ELR (cell line): ENCODE measurements at places on chromosomes 2 and 18.

DNA sequence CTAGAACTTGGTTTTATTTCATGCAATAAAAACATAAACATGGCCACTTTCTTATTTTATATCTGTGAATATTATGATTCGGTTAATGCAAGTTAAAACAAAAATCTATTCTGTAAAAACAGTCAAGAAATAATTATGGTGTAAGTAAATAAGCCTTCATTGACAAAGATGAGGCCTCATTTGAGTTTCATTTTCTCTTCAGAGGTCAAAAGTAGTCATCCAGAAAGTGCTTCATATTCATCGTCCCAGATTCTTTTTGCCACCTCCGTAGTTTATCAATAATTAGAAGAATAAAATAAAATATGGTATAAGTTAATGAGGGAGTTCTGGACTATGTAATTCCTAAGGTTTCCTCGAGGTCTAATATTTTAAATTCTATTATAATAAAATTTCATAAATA is 19.4 kb upstream of the HNRNPA3 start:
- no peak for DNase-seq

- DNase-seq, result peak; percentile 91
Observed at GRCh38 chr2:120539937-120540718, 194.2 kb downstream of the INHBB start.

GRCh38 chr2:109001201-109001600 is 12.2 kb upstream of the EDAR start:
- DNase-seq, result no peak

DNA sequence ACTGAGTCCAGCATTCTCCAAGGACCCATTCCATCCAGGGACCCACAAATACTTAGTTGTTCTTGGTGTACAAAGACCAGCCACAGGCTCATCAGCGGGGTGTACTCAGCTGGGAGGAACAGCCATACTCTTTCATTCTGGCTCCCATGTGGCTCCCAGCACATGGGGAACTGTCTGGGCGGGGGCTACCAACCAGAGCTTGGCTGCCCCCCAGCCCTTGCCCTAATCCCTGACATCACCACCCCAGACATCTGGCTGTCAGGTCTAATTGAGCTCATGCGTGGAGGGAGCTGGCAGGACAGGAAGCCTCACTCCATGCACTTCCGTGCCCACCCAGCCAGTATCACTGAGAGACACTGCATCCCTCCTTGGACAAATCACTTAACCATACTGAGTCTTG is 283.6 kb downstream of the DYSF start:
- DNase-seq, result no peak

- peak; percentile 46 for DNase-seq
Observed at GRCh38 chr2:40436093-40436475, 15.8 kb downstream of the SLC8A1 start.

GRCh38 chr2:212941361-212941760 is 210.1 kb downstream of the IKZF2 start:
- no peak for DNase-seq

DNA sequence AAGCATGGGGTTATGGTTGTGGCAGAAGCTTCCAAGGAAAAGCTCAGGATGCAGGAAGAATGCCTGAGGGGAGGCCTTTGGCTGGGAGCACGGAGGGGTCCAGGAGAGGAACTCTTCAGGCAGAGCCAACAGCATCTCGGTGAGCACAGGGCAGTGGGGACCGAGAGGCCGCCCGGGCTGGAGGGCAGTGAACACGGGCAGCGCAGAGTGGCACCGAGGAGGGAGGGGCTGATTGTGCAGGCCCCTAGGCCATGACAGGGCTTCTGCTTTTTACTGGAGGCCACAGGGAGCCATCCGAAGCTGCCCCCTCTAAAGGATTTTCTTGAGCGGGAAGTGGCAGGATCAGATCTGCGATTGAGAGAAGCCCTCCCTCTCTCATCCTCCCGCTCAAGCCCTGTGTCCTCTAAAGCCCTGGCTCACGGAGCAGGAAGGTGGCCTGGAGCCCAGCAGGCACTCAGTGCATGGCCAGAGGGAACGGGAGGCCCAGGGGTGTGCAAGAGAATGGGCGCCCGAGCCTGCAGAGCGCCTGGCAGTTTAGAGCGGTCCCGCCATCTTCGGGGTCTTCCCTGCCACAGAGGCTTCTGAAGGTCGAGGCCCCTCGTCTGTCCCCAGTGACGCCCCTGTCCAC is 110.0 kb upstream of the STON1 start:
- no peak for DNase-seq

DNA sequence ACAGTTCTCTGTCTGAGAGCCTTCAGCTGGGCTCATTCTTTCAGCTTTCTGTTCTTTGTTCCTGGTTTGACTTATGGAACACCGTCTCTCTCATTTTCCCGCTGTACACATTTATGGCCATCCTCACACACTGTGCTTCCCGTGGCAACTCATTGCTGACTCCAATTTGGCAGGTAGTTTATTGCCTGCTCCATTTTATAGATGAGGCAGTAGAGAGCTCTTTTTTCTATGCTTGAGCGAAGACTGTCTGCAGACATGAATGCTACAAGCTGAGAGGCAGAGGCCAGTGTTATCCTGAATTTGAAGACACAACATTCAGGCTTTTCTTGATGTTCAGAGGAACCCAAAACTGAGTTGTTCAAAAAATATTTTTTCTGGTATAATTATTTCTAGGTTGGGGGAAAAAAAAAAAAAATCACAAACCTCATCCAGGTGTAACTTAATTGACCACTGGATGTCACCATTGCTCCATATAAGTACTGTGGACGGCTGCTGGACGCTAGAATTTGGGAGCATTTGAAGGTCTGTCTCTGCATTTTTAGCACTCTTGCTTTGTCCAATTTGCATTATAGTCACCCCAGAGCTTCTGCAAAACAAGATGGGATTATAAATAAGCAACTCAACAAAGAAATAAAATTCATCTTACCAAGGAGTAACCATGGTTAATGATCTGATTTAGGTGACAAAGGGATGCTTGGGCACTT is 83.5 kb downstream of the HRH4 start:
- DNase-seq, result peak; percentile 36

DNA sequence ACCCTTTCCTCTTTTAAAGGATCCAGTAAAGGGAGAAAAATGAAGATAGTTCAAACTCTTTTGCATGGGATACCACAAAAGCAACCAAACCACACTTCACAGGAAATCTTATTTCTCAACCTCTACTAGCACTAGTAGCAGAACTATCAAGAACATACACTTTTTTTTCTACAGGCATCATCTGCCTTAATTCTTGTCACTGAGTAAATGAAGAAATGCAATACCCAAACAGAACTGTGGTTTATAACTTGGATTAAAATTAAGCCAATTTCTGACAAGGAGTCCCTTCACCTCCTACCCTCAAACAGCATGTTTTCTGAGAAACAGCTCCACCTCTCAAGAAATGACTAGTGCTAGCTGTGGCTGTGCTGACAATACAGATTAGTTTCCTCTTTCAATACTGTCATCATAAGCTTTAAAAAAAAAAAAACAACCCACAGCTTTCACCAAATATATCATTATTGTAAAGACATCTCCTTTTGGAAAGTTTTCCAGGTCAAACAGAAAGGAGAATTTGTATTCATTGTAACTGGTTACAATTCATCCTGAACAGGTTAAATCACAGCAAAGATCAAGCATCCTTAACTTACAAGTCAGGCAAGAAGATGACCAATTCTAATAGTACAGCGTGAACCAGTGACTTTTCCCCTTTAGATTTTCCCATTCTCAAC is 44.4 kb downstream of the PTPN2 start:
- DNase-seq, result peak; percentile 43

- DNase-seq, result no peak
Observed at GRCh38 chr2:634636-635388, 42.4 kb downstream of the TMEM18 start.

DNA sequence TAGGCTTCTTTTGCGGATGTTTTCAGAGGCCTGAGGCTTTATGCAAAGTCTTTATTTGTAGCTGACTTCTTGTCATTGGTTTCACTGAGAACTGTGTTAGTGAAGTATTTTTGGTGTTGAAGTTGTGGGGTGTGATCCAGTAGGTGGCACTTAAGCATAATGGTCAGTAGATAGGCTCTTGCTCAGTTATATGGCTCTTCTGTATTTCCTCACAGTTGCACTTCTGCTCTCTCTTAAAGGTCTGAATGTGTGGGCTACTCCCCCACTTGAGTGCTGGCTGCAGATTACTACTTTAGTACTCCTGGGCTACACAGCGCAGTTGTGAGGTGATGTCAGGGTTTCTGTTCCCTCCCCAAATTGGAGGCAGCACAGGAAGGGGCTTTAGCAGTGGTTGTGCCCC is 133.8 kb upstream of the SCN7A start:
- no peak for DNase-seq

GRCh38 chr2:55786280-55786679 is 92.6 kb upstream of the PNPT1 start:
- DNase-seq, result no peak

DNA sequence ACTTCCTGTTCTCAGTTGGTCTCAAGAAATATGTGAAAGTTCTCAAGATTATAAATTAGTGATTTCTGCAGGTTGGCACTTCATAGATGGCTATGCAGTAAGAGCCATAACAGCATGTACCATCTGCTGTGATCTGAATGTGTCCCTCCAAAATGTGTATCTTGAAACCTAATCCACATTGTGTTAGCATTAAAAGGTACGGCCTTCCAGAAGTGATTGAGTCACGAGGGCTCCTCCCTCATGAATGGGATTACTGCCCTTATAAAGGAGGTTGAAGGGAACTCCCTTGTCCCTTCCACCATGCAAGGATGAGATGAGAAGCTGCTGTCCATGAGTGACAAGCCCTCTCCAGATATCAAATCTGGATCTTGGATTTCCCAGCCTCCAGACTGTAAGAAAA is 45.0 kb downstream of the METTL4 start:
- DNase-seq, result no peak

DNA sequence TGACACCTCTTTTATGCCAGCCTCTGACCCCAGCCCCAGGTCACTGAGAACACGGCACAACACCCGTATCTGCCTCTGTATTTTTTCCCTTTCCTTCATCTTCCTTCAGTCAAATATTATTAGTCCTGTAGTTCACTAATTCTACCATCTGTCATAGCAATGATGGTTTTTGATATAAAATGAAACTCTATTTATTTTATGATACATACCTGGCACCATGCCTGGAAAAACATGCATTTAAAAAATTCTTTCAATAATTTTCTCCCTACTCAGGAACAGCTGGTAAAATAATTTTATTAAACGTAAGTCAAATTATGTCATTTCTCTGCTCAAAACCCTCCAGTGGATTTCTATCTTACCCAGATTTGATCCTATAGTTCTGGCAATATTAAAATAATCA is 224.7 kb downstream of the CDH7 start:
- DNase-seq, result no peak

DNA sequence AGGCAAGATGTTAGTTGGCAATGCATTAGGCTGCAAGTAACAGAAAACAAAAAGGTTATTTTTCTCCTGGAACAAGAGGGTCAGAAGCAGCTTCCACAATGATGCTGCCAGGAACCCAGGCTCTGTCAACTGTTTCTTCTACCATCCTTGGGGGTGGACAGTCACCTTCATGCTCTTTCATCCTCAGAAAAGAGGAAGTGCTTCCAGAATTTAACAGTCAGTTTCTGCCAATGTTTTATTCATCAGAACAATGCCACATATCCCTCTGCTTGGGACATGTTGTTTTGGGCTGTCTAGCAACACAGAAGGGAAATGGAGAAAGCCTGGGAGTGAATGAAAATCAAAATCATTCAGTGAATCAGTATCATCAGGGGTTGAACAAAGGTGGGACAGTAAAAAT is 7.1 kb downstream of the TMEM182 start:
- no peak for DNase-seq

DNA sequence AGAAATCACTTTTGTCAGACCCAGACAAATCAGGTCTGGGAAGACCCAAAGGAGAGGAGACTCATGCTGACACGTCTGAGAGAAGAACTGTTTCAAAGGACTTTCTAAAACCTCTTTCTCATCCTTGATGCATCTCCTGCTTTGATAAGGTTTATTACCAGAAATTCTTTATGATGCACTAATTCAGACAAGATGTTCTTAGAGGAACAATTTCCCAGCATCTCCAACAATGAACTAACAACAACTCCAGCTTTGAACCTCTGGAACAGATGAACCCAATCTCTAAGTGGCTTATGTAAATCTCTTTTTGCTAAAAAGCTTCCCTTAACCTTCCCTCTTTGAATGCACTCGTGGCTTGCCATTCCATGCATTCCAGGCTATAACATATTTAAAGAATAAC is 15.9 kb upstream of the SERPINB11 start:
- DNase-seq, result no peak
